ENCODE measurements at places on chromosomes 6 and 20.

- DNase-seq, result no peak
These were observed 106.3 kb upstream of the ZNF217 start for GRCh38 chr20:53699906-53700305.

DNA sequence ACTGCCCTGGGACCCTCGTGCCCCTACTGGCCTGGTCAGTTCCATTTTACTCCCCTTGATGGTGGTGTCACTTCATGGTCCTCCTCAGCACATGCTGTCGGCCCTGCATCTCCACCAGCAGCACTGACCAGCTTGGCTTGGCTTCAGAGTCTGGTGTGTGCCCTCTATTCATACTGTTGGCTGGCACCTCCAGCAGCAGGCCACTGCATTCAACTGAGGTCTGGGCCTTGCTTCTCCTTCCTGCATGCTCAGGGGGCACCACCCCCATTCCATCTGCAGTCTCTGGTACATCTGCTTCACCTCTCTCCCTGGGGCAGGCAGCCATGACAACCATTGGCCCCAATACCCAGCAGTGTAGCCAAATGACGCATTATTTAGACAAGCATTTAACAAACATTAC, 155.9 kb downstream of the SLC24A3 start:
- DNase-seq, result no peak

DNA sequence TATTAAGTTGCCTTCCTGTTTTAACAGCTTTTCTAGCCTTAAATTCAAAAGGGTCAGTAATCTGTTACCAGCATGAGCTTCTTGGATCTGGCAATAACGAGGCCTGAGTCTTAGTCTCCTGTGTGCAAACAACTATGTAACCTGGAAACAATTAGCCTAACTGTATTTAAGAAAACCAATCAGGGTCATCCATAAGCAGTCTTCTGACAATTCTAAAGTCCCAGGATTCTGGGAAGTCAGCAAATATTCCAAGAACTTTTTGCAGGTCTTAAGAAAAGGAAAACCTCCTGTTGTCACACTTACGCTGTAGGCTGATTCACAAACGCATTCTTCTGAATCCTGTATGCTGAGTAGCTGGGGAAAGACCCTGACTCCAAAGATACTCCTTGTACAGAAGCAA, 90.4 kb downstream of the COL12A1 start:
- no peak for DNase-seq

- no peak for DNase-seq
These were observed 464.8 kb upstream of the CDH4 start for GRCh38 chr20:60787276-60787675.

DNA sequence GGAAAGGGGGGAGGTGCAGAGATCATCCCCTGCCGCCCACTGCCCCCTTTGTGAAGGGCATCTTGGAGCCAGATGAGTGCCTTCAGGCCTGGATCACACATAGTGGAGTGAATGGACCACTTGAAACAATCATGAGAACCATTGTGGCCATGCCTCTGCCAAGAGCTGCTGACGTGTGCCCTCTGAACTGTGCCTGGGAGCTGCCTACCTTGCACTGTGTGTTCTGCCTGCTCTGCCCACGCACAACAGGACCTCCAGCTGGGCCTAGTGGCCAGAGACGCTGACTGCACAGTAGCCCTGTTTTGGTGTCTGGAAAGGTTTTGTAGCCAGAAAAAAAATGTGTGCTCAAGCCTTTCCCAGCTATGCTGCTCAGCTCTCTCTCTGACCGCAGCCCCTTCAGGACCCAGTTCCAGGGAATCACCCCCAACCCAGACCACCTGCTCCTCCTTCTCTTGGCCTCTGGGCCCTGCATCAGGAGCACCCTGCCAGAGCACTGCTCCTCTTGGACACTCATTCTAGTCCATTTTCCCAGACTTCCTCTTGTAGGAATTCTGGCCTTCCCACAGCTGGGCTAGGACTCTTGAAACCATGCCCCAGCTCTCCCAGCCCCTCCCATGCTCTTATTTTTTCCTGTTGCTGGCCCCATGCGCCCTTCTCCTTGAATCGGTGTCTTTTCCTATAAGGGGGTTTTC, 1.6 kb upstream of the ADIG start:
- peak; percentile 68 for DNase-seq

DNA sequence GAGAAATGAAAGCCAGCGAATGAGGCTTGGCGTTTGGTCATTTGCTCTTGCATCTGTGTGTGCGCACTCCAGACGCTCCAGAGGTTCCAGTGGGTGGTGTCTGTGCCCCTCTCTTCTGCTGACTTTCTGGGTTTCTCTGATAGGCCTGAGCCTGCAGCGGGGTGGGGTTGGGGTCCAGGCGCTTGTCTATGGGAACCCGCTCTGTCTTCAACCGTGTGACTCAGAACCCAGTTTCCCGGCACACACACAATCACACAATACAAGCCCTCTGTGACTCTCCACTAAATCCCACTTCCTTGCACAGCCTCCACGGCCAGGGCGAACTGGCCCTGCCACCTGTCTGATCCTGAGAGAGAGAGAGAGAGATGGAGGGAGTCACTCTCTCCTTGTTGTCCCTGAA, 24.6 kb downstream of the RBM38 start:
- DNase-seq, result no peak

DNA sequence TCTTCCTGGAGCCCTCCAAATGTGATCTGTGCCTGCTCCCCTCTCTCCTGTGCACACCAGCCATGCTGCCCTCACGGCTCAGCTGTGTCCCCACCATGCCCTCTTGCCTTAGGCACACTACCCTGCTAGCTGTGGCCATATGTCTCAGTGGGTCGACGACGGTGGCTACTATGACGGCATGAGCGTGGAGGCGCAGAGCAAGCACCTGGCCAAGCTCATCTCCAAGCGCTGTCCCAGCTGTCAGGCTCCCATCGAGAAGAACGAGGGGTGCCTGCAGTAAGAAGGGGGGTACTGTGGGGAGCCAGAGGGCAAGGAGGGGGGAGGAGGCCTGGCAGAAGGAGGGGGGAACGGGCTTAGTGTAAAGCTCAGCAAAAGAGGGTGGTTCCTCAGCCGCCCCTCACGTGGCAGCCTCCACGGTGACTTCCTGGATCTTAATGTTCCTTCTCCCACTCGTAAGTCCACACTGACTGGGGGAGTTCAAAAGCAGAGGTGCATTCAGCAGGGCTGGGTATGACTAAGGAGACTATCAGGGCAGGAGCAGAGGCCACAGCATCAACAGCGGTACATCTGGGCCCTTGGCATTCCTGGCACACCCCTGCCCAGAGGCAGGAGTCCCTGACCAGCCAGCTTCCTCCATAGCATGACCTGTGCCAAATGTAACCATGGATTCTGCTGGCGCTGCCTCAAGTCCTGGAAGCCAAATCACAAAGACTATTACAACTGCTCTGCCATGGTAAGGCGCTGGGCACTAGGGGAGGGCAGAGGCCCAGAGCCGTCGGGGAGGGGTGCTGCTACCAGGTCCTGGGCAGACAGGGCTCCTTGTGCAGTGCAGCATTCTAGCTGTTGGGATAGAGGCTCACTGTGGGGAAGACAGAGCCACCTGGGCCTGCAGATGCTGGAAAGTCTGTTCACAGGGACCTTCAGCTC, 8.0 kb downstream of the DNPH1 start:
- no peak for DNase-seq

GRCh38 chr20:32982617-32983458, 21.4 kb downstream of the SUN5 start:
- DNase-seq, result no peak

- DNase-seq, result no peak
These were observed 55.9 kb downstream of the COL11A2 start for GRCh38 chr6:33136310-33136900.

- DNase-seq, result no peak
These were observed 46.0 kb upstream of the TASP1 start for GRCh38 chr20:13684566-13685222.

DNA sequence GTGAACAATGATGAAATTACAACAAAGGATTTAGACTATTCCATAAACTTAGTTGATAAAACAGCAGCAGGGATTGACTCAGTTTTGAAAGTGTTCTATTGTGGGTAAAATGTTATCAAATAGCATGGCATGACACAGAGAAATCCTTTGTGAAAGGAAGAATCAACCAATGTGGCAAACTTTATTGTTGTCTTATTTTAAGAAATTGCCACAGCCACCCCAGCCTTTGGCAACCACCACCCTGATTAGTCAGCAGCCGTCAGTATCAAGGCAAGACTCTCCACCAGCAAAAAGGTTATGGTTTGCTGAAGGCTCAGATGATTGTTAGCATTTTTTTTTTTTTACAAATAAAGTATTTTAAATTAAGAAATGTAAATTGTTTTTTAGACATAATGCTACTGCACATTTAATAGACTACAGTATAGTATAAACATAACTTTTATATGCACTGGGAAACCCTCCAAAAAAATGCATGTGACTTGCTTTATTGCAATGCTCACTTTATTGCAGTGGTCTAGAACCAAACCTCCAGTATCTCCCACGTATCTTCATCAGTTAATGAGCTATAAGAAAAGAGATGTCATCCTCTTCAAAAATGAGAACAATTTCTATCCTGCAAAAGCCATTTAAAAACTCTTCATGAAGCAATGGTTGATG, 162.7 kb downstream of the SOBP start:
- no peak for DNase-seq

DNA sequence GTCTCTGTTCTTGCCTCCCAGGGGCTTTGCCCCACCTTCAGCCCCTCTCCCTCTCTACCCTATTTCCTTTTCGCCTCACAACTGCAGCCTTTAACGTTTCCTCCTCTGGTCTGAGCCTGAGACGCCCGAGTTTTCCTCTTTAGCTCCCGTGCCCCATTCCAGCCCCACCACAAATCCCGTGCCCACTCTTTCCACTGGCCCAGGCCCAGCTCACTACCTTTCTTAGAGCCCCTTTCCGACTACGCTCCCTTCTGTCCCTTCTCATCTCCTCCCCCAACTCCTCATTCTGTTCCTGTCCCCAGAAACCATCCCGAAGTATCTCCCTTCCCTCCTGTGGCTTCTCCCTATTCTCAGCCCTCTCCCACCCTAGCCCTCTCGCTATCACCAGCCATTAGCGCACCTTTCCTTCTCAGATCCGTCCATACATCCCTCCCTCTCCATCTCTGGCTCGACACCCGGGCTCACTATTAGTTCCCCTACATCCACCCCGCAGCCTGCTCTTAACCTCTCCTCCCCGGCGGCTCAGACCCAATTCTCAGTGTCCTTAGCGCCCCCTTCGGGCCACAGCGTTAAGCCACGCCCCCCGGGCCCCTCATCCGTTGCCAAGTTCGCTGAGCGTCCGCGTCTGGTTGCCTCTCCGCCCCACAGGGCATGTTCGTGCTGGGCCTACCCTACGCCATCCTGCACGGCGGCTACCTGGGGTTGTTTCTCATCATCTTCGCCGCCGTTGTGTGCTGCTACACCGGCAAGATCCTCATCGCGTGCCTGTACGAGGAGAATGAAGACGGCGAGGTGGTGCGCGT, 2.7 kb downstream of the SLC32A1 start:
- peak; percentile 47 for DNase-seq

DNA sequence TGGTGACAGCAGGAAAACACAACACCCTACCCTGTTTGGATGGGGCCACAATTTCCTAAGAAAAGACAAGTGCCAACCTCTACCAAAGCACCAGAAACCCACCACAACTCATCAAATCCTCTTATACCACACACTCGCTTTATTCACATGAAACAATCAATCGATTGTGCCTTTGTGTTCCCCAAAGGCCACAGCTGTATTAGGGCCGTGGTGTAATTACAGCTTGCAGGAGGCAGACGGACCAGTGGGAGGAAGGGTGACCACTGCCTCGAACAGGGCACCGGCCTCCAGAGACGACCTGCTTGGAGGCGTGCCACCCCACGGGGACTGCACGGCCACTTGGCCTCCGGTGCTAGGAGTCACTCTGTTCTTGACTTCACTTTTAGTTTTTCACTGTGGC, 264.1 kb downstream of the FOXC1 start:
- no peak for DNase-seq

GRCh38 chr20:1775117-1775516, 117.5 kb upstream of the SIRPG start:
- DNase-seq, result no peak

DNA sequence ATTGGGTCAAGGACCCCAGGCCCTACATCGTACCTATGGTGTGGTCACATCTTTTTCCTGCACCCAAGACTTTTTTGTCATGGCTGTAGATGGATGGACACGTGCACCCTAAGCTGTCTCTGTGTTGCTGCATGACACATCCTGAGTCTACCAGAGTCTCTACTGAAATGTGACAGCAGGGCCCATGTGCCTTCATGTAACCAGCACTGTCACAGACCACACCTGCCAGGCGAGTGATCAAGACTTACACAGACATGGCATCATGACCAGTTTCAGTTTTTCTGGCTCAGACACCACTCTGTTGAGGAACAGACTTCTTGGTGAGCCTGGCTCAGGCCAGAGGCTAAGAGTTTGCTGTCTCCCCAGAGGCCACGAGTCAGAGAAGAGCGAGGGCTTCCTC, 7.6 kb downstream of the PRND start:
- DNase-seq, result no peak

GRCh38 chr6:7628479-7628878, 38.5 kb downstream of the SNRNP48 start:
- DNase-seq, result no peak

DNA sequence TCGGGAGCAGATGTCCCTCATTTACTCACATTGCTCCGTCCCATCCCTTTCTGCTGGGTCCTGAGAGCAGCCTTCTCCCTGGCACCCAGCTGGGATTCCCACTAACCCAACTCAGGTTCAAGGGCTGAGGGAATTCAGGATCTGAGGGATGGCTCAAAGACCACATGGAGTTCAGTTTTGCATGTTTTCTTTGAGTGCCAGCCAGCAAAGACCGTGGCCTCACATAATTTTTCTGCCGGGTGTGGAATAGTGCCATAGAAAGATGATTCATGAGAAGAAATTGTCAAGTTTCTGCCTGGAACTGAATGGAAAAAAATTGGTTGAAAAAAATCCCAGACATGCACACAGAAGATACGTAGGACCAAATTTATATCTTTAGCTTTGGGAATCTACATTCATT, 168.6 kb downstream of the CD83 start:
- peak; percentile 72 for DNase-seq

DNA sequence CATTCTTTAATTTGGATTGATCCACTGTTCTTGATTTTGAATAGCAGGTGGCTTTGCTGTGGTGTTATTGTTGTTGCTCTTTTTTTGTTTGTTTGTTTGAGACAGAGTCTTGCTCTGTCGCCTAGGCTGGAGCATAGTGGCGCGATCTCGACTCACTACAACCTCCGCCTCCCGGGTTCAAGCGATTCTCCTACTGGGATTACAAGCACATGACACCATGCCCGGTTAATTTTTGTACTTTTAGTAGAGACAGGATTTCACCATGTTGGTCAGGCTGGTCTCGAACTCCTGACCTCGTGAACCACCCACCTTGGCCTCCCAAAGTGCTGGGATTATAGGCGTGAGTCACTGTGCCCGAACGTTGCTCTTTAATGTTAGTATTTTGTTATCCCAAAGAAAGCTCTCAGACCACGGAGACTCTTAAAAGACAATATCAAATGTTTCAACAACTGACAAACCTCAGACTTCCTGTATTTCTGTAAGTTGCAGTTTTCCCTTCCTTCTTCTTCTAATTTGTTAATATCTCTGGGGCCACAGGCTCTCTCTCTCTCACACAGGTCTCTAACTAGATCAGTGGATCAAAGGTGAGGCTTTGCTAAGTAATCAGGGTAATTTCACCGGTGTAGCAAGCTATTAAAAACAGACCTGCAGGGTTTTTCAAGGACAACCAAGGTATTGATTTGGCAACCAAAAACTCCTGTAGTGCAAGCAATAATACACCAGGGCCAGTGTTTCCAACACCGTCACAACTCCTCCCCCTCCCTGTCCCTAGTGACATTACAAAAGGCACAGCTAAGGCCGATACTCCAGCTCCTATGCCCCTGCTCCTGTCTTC, 48.8 kb upstream of the ZNF217 start:
- peak; percentile 49 for DNase-seq

GRCh38 chr6:170166511-170167122, 124.3 kb downstream of the DLL1 start:
- DNase-seq, result no peak

- DNase-seq, result no peak
These were observed 1.3 kb downstream of the C20orf203 start for GRCh38 chr20:32672394-32672981.

Data from right hindlimb (tissue), 1 donor.